Stimulated activated CD8-positive, alpha-beta memory T cell treated with anti-CD3 and anti-CD28 coated beads, Interleukin-7, amount 100 ng/mL, for 1 hour (primary cell): ENCODE measurements at places on chromosomes 2 and 18.

DNA sequence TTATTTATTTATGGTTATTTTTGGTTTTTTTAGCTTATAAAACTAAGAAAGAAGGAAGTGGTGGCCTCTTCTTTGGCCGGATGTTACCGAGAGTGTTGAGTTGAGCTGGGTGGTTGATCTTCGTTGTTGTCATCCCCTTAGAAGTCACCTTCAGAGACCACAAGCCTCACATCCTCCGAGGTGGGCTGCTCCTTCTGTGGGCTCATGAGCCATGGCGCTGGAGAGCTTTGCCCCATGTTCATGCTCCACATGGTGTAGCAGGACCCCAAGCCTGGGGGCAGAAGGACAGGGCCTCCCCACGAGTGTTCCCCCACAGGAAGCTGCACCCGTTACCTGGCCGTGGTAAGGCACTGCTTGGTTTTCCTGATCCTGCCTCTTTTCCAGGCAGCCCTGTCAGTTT lies 23.4 kb downstream of the SNTG2 start:
- DNase-seq, result no peak

GRCh38 chr2:231030725-231031124 lies 6.6 kb upstream of the C2orf72 start:
- DNase-seq, result no peak

DNA sequence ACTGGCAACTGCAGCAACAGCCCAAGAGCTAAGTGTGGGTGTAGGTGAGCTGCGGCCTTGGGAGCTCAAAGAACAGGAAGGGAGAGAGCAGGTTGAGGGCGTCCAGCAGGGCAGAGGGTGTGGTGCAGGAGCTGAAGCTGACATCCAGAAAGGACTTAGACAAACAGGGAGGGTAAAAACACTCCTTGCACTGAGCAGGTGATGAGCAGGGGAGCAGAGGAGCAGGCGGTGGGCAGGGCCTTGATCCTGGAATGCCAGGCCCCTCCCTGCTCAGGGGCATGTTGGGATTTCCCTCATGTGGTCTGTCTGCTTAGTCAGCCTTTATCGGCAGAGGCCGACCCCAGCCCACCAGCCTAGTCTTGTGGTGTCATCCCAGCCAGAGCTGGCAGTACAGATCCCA lies 63.6 kb downstream of the VSNL1 start:
- DNase-seq, result no peak

- DNase-seq, result no peak
These were observed 2.0 kb upstream of the PLEKHB2 start for GRCh38 chr2:131103165-131103564.

GRCh38 chr2:219230059-219230540 lies 494 bp downstream of the ANKZF1 start:
- DNase-seq, result no peak

- DNase-seq, result no peak
These were observed 128.8 kb downstream of the KCNJ3 start for GRCh38 chr2:154827286-154827685.

DNA sequence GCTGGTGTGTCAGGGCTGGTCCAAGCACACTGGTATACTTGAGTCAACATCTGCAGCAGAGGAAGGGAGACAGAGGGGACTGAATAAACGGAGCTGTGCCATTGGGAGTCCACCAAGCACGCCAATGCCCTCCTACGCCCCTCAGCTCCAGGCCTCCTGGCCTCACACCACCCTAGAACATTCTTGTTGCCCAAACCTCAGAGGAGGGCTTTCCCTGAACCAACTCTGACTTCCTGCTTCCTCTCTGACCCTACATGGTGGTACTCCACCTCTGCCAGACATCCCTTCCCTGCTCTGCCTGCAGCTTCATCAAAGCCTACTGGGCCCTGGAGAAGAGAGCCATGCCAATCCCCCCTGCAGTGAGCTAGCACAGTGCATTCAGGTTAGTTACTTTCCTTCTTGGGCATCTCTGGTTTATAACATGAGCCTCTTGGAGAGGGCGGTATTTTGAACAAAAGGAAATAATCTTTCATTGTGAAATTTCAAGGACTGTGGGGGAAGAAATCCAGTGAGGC lies 54.4 kb downstream of the ZBTB7C start:
- DNase-seq, result no peak

DNA sequence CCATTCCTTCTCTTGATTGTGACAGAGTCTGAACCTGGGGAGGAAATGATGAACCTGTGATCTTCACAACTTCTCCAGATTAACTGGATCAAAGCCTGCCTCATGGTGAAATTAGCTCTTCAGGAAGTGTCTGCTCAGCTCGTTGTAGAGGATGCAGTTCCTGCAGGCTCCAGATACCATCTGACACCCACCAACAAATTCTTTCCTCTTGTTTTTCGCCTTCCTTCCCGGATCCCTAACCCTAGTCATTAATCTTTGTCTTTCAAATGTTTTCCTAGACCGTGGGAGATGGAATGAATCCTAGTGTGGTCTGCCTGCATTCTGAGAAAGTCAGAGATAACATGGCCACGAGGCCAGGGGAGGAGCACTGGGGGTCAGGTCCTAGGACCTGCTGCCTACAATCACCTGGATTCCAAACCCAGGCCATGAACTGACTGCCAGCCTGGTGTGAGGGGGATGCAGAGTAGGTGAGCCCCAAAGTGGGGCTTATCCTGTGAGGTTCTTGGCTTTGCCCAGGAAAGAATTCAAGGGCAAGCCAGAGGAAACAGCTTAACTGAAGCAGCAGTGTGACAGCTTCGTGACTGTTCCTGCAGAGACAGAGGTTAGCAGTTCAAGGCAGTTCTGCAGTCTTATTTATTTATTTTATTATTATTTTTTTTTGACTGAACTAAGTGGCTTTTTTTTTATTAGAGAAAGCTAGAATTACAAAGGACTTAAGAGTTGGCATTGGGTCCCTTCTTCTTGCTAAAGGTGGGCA lies 67.8 kb downstream of the DIPK1C start:
- no peak for DNase-seq

GRCh38 chr18:903701-904100 lies 970 bp upstream of the ADCYAP1 start:
- DNase-seq, result no peak

DNA sequence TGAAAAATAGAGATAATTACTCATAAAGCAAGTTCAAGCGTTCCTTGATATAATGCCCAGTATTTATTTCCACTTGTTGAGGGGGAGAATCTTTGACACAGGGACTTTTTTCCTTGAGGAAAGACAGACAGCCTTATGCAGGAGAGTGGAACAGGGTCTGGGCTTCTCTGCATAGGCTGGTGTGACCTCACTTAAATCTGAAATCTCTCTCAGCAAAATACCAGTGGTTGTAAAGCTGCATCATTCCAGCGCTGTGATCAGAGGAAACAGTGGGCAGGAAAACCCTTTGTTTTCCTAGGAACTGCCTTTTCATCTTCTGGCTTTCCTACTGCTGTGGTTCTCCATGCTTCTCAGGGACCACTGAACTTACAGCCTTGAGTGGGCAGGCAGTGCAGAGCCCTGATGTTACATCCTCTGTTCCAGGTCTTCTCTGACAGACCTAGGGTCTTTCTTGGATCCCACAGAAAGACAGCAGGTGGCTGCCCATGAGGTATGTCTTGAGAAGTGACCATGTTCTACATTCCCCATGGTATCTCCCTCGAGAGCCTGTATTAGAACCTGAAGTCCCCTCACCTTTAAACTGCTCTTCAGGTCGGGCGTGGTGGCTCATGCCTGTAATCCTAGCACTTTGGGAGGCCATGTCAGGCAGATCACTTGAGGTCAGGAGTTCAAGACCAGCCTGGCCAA lies 17.6 kb upstream of the MAP4K4 start:
- no peak for DNase-seq

DNA sequence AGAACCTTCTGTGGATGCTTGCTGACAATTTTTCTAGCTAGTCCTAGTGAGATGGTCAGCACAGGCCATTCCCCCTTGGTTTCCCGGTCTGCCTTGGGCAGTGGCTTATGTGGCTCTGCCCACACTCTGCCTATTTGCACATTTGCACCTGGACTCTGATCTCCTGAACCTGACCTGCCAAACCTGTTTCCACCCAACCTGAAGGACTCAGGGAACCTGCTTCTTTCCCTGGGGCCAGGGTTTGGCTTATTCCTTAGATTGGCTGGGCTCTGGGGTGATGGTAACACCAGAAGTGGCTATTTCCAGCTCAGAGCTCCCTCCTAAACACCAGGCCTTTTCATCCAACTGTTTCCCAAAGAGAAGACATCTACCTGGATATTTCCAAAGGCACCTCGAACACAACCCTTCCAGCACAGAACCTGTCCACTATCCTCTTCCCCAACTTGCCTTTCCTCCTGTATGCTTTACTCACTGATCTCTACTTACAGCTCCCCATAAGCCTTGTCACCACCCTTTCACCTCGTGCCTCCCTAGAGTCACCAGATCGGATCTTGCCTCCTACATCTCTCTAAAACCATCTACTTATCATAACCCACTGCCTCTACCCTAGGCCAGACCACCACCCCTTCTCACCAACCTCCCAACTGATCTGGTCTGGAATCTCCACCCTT lies 5.8 kb upstream of the MTA3 start:
- DNase-seq, result no peak

DNA sequence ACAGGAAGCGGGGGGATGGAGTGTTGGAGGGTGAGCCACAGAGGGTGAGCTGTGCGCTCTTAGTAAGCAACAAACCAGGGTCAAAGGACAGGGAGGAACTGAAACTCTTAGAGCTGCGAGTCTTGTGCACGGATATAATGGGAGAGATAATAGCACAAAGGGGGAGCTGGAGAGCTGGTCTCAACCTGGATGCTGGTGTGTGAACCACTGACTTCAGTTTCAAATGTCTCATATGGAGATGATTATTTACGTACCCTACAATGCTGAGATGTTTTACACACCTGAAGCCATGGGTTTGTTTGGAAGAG lies 35.9 kb downstream of the PTGR3 start:
- DNase-seq, result no peak

GRCh38 chr2:108994178-108994577 lies 5.2 kb upstream of the EDAR start:
- DNase-seq, result no peak

DNA sequence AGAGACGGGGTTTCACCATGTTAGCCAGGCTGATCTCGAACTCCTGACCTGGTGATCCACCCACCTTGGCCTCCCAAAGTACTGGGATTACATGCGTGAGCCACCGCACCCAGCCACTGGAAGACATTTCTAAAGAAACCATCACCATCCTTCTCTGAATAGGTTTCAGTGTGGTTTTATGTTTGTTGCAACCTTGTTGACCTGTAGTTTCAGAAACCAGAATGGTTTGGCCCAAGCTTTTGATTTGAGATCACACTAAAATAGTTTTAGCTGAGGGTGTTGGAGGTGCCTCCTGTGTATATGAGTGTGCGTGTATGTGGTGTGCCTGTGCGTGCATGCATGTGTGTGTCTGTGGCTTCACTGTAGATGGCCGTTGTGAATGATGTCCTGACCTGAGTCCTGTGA lies 26.2 kb downstream of the INPP4A start:
- no peak for DNase-seq

GRCh38 chr18:12946549-12947284 lies 1.1 kb upstream of the SEH1L start:
- DNase-seq, result no peak

- no peak for DNase-seq
These were observed 42.0 kb upstream of the ZDBF2 start for GRCh38 chr2:206232287-206233035.

DNA sequence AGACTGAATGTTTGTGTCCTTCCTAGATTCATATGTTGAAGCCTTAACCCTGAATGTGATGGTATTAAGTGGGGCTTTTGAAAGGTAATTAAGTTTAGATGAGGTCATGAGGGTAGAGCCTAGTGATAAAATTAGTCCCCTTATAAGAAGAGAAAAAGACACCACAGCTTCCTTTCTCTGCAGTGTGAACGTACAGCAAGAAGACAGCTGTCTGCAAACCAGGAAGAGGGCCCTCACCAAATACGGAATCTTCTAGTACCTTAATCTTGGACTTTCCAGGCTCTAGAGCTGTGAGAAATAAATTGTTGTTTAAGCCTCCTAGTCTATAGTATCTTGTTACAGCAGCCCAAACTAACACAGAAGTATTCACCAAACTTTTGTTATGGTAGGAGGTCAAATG lies 57.1 kb upstream of the CYTIP start:
- no peak for DNase-seq

DNA sequence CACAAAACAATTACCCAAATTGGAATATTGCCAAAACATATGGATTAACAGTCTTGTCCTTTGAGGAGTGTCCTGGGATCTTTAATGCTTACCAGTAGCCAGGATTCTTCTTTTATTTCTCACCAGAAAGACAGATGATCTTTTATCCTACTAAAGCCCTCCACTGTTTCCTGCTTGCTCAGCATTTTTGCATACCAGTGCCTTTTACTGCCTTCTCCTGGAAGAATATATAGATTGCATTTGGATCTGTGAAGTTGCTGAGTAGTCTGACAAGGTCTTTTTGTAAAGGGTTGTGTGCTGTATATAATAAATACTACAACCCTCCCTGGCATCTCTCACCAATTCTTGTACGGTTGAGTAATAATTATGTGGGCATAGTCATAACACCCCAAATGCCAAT lies 652.2 kb downstream of the LRRTM4 start:
- DNase-seq, result no peak

GRCh38 chr2:37831081-37831780 lies 93.9 kb upstream of the RMDN2 start:
- no peak for DNase-seq

GRCh38 chr18:62952807-62953206 lies 237.5 kb downstream of the PHLPP1 start:
- DNase-seq, result no peak

DNA sequence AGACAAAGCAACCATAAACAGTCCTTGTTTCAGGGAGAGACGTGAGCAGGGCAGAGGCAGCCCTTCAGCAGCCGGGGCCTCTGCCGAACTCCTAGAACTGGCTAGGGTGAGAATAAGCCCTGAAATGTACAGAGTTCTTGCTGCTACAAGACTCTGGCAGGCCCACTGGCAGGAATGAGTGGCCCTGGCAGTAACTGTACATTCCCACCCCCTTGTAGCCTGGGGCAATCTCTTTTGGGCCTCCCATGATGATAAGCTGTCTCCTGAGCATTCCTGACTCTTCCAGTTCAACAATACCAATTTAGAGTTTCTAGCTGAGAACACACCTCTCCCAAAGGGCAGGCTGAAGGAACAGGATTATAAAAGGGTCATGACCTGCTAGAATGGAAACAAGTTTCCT lies 54.3 kb downstream of the HAUS1 start:
- no peak for DNase-seq

GRCh38 chr18:73352546-73352945 lies 484.8 kb upstream of the NETO1 start:
- no peak for DNase-seq
